Suprapubic skin (tissue), 4 donors: ENCODE measurements at places on chromosomes 5 and 9. TPM values are rescaled to one million over a fixed set of nuclear protein-coding genes. Genes with fewer than 3 reads are reported as not detected.

DNA sequence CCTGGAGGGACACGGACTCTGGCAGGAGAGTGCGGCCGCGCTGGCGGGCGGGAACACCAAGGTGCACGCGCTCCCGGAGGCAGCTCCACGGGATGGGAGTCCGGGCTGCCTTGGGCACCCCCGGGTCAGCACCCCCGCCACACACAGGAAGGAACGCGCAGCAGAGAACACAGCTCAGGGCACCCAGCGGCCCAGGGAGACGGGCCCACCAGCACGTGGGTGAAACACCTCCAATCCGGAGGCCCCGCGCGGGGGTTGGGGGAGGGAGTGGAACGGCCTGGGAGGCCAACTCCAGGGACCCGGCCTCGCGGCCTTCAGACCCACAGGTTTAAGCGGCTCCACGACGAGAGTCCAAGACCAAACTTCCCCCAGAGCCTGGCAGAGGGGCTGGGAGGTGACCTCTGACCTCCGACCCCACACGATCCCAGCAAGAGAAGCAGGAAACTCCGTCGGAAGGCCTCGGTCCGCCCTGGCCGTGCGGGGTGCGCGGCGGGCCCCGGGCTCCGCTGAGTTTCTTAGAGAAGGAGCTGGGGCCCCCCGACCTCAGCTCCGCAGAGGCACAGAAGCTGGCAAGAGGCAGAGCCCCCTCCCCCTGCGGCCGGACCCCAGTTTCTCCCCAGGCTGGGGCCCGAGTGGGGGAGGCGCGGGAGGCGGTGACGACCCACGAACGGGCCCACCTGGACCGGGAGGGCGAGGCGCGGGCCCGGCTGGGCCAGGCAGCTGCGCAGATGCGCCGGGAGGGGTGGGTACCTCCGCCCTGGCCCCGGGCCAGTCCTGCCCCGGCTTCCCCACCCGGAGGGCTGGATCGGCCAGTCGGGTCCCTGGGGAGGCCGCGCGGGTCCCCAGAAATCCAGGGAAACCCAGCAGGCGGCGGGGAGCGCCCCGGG lies 851 bp downstream of the NACC2 start:
- H3K4me3 ChIP-seq = peak overlapping the region; percentile 74
- DNase-seq = peak; percentile 87
- peaks cover 63% of the 10 kb centered on the region for H3K4me1 ChIP-seq
- peaks cover 2% of the 10 kb centered on the region for H3K27me3 ChIP-seq

- H3K4me3 ChIP-seq = no peak overlapping the region
- H3K4me1 ChIP-seq = peaks cover 4% of the 10 kb centered on the region
- DNase-seq = no peak
- H3K27me3 ChIP-seq = no peaks in the 10 kb centered on the region
These were observed 296.6 kb upstream of the TNC start for GRCh38 chr9:115414561-115414960.

- no peak overlapping the region for H3K27ac ChIP-seq
- no peaks in the 10 kb centered on the region for H3K4me1 ChIP-seq
- H3K36me3 ChIP-seq = no peaks in the 10 kb centered on the region
- no peak overlapping the region for H3K4me3 ChIP-seq
- peaks cover 43% of the 10 kb centered on the region for H3K27me3 ChIP-seq
These were observed 13.3 kb downstream of the ALDH1B1 start for GRCh38 chr9:38405785-38406184.

Gene PCDHGA6
- total RNA-seq = 5.8 TPM

Gene QRFP
- not detected for total RNA-seq

Gene DMRT2
- total RNA-seq = 1.1 TPM

Gene SHC3
- total RNA-seq = 1.7 TPM
